ENCODE measurements at places on chromosomes 3 and 15. TPM values are rescaled to one million over a fixed set of nuclear protein-coding genes. Genes with fewer than 3 reads are reported as not detected.
A peak's percentile ranks its signal among the peaks of the same experiment; 100 is the strongest.

The FANCD2OS gene
- not detected for total RNA-seq

GRCh38 chr3:74844428-74844827 is 230.0 kb upstream of the CNTN3 start:
- H3K36me3 ChIP-seq, result no peaks in the 10 kb centered on the region
- H3K4me3 ChIP-seq, result no peak overlapping the region
- no peaks in the 10 kb centered on the region for H3K27me3 ChIP-seq
- no peak overlapping the region for H3K27ac ChIP-seq
- no peak for DNase-seq

The ULK4 gene
- 11.4 TPM for total RNA-seq

DNA sequence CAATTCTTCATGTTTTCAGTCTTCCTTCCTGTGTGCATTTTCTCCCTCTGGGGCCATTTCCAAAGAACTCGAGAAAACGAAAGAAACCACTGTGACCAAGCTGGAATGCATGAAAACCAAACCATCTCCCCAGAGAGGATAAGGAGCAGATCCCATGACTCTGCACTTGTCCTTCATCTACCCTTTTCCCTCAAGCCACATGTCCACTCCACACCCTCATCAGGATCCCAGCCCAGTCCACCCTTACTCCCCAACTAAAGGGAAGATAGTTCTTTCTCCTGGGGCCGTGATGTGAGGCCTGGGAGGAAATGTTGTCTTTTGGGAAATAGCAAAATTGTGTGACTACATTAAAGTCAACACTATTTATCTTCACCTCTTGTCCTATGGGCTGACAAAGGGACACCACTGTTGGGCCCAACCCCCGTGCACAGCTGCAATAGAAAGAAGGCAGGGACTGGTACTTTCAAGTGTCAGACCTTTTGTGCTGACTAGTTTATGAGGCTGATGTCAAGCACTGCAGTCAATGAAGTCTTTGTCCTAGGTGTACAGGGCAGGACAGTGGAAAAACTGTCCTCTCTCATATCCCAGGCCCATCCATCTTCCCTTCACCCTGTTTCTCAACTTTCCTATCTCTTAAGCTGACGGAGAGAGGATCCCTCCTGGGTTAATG is 487.1 kb upstream of the NR2F2 start:
- no peaks in the 10 kb centered on the region for H3K4me1 ChIP-seq
- H3K36me3 ChIP-seq, result no peaks in the 10 kb centered on the region
- no peaks in the 10 kb centered on the region for H3K27me3 ChIP-seq
- no peak for DNase-seq
- H3K27ac ChIP-seq, result no peak overlapping the region

DNA sequence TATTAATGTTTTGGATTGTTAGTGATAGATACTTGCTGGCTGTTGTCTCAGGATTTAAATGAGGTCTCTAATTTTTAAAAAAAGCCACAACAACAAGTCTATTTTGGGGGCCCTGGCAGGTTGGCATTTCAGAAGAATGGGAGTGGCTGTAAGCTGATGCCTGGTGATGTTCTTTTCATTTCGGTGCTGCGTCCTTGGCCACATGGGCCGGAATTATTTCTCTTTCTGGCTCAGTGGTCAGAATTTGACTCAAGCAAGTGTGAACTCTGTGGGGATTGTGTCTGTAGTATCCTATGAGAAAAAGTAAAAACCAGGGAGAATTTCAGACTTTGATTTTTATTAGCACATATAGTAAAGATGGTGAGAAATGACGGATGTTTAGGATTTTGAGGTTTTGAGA is 203.0 kb downstream of the AKAP13 start:
- H3K4me1 ChIP-seq, result peaks cover 96% of the 10 kb centered on the region
- no peak for DNase-seq
- peak overlapping the region; percentile 89 for H3K27ac ChIP-seq
- H3K4me3 ChIP-seq, result peak overlapping the region; percentile 57
- H3K36me3 ChIP-seq, result peaks cover 55% of the 10 kb centered on the region

Data from lower lobe of right lung (tissue), 2 donors.